ENCODE measurements at places on chromosomes 3 and 15. TPM values are rescaled to one million over a fixed set of nuclear protein-coding genes. Genes with fewer than 3 reads are reported as not detected.
A peak's percentile ranks its signal among the peaks of the same experiment; 100 is the strongest.

GRCh38 chr3:114758831-114759699 is 388.0 kb downstream of the ZBTB20 start:
- peak; percentile 50 for DNase-seq

OIP5 gene
- total RNA-seq, result 22.1 TPM

GRCh38 chr3:27589795-27590194 is 105.6 kb upstream of the SLC4A7 start:
- DNase-seq, result no peak

DNA sequence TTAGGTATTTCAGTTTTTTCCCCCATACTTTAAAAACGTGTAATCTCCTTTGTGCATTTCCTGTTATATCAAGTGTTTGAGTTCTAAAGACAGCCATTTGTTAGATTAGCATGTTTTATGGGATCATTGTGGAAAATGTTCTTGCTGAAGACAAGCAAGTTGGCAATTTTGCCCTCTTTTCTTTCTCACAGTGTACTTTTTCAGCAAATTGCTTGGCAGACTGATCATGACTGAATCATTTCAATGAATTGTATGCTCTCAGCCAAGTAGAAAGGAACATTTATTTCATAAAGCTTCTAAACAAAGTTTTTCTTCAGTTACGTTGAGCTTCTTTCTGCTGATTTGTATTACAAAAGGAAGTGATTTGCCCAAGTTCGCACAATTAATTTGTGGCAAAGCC is 51.6 kb downstream of the ATG7 start:
- DNase-seq, result no peak

DNA sequence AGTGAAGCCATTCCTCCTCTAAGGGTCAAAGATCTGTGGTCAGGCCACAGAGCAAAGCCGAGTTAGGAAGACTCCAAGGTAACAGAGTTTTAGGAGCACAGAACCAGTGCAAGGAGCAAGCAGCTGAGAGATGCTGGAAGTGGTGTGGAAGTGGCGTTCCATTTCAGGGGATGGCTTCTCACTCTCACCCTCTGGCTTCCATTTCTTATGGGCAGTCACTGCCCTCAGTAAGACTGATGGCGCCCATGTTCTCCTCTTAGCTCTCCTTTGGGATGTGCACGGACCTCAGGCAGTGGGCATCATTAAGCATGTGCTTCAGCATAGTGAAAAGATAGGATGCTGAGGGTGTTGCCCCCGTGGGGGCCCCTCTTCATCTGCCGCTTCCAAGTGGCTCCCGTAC is 90.3 kb downstream of the ASB7 start:
- no peak for DNase-seq

DNA sequence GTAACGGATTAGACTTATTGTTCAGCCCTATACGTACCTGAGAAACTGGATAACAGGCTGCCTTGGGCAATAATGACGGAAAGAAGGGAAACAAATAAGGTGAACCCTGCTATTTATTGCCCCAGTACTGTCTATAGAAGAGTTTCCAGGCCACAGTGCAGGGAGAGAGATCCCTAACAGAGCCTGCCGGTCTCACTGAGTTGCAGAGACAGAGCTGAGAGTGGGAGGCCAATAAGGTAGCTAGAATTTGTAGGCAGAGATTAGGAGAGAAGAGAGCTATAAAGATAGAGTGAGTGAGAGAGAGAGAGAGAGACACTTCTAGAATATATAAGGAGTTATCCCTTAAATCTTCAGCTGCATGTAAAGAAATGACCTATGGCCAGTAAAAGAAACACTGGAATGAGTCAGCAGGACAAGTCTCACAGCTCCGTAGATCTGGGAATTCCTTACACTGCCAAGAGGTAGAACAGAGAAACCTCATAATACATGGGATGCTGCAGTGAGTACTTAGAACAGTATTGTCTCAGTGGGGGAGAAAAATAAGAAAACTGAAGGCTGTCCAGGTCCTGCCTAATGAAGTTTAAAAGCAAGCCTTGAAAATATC is 51.8 kb downstream of the ST3GAL6 start:
- DNase-seq, result no peak

GRCh38 chr15:66679657-66680108 is 22.4 kb upstream of the SMAD6 start:
- peak; percentile 81 for DNase-seq

DNAH12 gene
- 19.6 TPM for total RNA-seq

- DNase-seq, result no peak
Observed at GRCh38 chr15:93985176-93985575, 246.2 kb upstream of the MCTP2 start.

- DNase-seq, result no peak
Observed at GRCh38 chr3:65748326-65748725, 290.4 kb downstream of the MAGI1 start.

DNA sequence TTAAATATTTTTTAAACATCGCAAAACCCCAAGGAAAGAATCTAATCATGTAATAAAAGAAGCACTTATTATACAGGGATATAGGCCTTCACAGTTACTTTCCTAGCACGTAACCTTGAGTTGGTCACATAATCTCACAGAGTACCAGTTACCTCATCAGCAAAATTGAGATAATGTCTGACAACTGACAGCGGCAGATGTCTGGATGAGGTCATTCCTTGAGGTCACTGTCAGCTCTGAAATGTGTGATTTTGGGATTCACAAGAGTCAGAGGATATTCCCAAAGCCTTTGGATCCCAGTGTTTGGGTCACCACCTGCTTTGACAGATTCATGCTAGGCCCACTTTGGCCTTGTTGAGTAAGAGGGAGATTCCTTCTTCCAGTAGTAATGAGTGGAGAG is 151.4 kb upstream of the SEMA6D start:
- no peak for DNase-seq

CHRNA3 gene
- total RNA-seq, result 5.7 TPM

DNA sequence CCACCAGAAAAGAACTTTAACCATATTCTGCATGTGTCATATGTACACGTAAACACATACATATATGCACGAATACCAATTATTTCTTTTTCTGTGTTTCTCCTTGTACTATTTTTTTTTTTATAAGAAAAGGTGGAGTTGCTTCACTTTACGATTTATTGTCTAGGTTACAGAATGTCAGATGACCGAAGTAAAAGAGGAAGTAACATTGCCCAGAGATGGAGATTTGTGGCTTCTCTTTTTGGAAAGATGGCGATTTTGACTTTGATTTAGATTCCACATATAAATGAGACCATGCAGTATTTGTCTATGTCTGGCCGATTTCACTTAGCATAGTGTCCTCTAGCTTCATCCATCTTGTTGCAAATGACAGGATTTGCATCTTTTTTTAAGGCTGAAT is 293.1 kb downstream of the SV2B start:
- no peak for DNase-seq

All from testis (tissue), 5 donors.